ENCODE measurements at places on chromosomes 13 and 19.
A peak's percentile ranks its signal among the peaks of the same experiment; 100 is the strongest.

DNA sequence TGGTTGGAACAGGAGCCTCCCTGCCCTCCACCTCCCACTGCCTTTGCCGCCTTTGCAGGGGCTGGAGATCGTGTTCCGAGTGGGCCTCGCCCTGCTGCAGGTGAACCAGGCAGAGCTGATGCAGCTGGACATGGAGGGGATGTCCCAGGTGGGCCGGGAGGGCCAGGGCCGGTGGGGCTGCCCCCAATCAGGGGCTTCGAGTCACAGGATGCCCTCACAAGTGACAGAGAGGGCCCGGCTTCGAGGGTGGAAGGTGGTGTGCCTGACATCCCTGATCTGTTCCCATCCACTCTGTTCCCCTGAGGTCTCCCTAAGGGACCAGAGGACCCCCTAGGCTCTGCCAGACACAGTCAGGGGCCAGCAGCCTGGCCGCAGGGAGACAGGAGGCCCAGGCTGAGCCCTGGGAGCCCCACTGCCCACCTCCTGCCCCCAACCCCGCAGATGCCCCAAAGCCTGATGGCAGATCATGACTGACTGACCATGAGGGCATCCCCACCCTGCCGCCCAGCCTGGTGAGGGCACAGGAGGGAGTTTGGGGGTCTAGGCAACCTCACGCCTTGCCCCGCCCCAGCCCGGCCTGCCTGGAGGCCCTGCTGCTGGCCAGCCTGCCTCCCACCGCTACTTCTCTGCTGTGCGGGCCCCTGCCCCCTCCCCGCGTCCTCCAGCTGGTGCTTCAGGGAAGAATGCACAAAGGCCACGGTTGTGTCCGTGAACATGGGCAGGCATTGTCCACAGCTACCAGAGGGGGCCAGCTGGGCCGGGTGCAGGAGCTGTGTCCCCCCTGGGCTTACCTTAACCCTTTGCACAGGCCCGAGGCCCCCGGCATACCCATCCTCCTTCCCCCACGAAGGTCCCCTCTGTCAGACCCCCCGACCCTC is 21.8 kb downstream of the EVI5L start:
- DNase-seq: no peak

- no peak for DNase-seq
Measured at GRCh38 chr13:36531746-36532486, 99.6 kb downstream of the CCNA1 start.

GRCh38 chr19:6999933-7000332 is 21.3 kb downstream of the MBD3L2B start:
- no peak for DNase-seq

- no peak for DNase-seq
Measured at GRCh38 chr13:83753912-83754624, 128.2 kb downstream of the SLITRK1 start.

DNA sequence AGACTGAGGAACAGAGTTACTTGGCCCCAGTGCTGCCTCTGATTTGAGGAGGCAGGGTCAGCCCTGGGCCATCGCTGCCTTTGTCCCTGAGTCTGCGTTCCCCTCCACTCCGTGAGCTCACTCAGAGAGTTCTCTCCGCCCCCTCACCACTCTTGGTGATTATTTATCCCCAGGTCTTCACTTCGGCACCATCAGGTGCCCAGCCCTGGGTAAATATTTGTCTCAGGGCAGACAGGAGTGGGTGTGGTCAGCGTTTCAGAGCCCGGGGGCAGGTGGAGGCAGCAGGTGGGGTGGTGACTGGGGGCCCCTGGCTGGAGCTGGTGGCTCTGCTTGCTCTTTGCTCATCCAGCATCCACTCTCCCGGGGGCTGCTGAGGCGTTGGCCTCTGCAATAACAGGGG is 20.6 kb downstream of the PPP1R37 start:
- no peak for DNase-seq

DNA sequence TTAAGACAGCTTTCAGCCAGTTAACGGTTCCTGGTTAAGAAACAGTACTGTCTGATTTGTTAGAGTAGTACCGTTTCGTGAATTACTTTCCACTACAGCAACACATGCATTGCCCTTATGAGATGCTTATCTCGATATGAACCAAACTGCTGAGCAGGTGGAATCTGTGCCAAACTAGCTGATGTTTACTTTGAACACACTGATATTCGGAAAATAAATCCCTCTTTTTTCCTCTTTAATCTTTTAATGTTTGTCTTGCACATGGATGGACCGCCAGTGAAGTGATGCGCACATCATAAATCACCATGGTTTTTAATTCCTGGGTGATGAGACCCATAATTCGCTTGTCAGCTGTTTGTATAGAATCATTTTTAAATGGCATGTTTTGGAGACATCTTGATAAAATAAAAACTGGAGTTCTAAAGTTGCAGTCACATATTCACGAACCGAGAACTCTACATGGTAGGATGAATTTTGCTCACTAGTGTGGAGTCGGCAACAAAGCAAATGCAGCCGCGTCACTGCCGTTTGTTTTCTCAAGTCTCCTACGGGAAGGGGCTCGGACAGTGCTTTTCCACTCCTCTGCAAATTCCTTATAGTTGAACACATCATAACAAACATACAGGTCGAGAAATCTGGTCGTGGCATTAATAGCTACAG is 1.1 kb downstream of the GJA3 start:
- DNase-seq: peak; percentile 10

- peak; percentile 33 for DNase-seq
Measured at GRCh38 chr13:48653472-48653939, at the start of gene CYSLTR2. CYSLTR2 (plus strand) TSS chr13:48653929; CDS start chr13:48706818, 52,889 bp downstream.

- no peak for DNase-seq
Measured at GRCh38 chr13:113413898-113414282, 39.4 kb downstream of the ADPRHL1 start.

GRCh38 chr19:10895920-10896319 is 24.6 kb downstream of the CARM1 start:
- DNase-seq: no peak

DNA sequence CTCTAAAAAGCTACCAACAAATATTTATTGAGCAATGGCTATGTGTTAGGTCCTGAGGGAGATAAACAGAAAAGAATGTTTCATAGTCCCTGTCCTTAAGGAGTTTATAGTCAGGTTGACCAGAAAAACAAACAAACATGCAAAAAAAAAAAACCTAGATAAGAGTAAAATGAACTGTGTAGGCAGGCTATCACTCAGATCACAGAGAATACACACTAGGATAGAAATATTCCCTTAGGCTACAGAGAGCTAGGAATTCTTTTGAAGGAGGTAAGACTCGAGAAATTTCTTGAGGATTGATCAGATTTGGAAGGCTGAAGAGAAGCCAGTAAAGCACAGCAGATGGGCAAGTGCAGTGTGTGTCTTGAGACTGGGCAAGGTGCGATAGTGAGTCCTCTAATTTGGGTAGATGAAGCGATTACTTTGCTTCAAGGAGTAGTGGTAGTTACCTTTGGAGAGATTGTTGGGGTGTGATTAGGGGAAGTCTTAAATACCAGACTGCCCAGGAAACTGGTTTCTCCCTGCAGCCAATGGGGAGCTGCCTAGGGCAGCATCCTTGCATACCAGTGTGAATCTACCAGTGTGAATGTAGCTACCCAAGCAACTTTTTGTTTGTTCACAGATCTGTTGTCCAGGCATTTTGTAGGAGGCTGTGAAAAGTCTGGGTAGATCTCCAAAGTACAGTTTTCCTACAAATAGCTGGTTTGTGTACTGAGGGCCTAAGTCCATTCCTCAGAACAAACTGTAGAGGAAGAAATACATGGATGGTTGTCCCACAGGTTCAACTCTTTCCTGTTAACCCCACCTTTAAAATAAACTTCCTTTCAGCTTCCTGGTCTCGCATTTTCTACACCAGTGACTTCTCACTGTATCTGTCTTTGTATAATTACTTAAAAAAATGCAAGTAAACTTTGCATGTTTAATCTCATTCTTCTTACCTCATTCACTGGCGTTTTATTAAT is 314.1 kb downstream of the KLF5 start:
- no peak for DNase-seq

- no peak for DNase-seq
Measured at GRCh38 chr19:45402298-45403061, 2.4 kb downstream of the PPP1R13L start.

- no peak for DNase-seq
Measured at GRCh38 chr13:107252428-107252827, 684.5 kb upstream of the ARGLU1 start.

GRCh38 chr19:5805462-5806132 is 730 bp downstream of the NRTN start:
- DNase-seq: peak; percentile 56

DNA sequence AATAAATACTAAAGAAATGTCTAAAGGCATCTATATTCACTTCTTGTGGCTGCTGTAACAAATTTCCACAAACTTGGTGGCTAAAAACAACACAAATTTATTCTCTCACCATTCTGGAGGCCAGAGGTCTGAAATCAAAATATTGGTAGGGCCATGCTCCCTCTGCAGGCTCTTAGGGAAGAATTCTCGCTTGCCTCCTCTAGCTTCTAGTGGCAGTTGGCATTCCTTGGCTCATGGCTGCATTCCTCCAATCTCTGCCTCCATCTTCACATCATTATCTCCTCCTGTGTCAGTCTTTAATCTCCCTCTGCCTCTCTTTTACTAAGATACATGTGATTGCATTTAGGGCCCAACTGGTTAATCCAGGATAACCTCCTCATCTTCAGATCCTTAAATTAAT is 54.1 kb upstream of the RFXAP start:
- no peak for DNase-seq

DNA sequence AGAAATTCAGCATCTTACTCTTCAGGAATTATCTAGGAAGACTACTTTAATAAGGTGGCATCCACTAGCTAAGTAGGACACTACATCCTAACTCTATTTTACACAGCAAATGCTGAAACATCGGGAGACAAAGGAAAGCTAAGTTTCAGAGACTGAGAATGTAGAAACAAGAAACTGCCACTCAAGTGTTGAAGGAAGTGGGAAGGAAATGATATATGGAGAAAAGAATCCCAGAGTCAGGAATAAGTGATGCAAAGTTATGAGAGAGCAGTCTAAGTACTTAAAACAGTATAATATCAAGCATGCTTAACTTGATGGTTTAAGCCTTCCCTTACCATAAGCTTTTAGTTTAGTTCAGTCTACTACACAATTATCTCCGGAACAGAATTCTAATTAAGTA is 52.4 kb downstream of the RBM26 start:
- DNase-seq: no peak

DNA sequence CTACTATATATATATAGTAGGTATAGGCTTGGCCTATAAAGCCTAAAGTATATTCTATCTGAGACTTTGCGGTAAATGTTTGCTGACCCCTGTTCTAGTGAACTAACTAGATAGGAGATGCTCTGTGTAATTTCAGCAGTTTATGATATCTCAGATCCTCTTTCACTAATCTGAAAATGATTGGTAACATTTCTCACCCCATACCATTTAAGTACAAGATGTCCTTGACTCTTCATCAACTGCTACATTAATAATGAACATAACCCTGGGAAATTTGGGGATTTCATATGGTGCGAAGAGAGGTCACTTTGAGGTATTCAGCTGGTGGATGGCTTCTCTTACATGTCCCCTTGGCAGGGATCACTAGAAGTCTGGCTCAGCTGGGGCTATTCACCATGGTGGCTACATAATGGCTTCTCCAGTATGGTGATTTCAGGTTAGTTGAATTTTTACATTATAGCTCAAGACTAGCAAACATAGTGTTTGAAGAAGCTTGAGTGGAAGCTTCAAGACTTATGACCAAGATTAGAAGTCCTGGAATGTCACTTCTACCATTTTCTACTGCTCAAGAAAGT is 103.6 kb upstream of the MYCBP2 start:
- DNase-seq: no peak
